ENCODE measurements at places on chromosomes 5 and 9.

DNA sequence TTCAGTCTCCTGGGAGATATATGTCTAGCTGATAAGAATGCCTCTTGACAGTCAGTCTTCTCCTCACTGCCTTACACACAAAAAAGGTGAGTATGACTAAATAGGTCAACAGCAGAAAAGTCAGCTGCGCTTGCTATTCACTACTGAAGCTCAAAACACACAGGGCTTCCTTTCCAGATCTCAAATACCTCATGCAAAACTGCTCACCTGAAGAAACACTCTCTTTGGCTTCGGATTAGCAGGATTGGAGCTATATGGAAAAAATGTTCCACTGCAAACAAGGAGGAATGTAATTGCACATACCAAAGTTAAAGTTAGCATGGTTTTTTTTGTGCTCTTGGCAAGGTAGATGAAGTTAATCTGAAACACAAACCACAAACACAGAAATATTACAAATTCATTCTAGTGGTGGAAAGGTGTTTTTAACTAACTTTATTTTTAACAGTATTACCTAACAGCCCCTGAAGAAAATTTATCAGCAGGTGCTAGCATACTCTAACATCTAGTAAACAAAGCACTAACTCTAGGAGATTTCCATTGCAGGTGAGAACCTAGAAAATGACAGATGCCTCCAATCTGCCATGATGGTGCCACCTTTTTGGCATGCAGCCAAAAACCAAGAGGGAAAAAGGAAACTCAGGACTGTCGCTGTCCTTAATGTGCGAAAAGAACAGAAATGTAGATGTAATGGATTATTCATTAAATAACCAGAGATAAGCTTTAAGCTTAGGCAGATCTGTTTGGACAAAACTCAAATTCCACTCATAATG, 31.8 kb downstream of the ERMP1 start:
- peak; percentile 49 for DNase-seq

GRCh38 chr5:143059976-143060765, 290.0 kb downstream of the ARHGAP26 start:
- no peak for DNase-seq

DNA sequence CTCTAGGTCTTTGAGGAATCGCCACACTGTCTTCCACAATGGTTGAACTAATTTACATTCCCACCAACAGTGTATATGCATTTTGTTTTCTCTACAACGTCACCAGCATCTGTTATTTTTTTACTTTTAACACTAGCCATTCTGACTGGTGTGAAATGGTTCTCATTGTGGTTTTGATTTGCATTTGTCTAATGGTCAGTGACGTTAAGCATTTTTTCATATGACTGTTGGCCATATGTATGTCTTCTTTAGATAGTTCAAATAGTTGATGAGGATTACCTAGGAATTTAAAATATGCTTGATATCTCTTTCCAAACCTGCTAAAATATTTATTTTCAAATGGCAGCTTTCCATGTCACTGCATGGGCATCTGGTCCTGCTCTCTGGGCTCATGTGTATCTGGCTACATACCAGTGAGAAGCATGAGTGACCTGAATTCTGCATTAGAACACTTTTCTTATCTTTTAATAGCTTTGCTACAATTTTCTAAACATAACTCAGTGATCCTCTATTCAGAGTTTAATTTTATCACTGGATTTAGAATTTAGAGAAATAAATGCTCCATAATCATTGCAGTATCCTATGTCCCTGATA, 95.8 kb upstream of the ADAMTS16 start:
- no peak for DNase-seq

DNA sequence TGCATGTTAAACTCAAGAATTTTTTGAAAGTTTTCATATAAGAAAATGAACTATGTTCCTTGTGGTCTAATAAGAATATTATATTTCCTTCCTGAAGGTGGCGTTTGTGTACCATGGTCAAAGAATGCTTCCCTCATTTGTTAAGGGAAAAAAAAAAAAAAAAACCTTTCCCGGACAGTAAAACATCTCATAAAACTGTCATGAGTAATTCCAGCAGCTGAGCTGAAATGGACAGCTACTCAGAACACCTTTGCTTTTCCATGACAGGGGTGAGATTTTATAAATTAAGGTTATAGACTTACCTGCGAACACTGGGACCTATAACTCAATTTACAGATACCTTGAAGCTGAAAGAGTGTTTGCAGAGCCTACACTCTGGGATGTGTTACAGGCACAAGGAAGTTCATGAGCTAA, 113.2 kb upstream of the RANBP3L start:
- DNase-seq = peak; percentile 61

Measured in astrocyte of the hippocampus (primary cell).